AML-193 (cell line): ENCODE measurements at places on chromosomes 3 and 15.

GRCh38 chr3:72560846-72561675, 287.2 kb downstream of the SHQ1 start:
- no peak for DNase-seq

DNA sequence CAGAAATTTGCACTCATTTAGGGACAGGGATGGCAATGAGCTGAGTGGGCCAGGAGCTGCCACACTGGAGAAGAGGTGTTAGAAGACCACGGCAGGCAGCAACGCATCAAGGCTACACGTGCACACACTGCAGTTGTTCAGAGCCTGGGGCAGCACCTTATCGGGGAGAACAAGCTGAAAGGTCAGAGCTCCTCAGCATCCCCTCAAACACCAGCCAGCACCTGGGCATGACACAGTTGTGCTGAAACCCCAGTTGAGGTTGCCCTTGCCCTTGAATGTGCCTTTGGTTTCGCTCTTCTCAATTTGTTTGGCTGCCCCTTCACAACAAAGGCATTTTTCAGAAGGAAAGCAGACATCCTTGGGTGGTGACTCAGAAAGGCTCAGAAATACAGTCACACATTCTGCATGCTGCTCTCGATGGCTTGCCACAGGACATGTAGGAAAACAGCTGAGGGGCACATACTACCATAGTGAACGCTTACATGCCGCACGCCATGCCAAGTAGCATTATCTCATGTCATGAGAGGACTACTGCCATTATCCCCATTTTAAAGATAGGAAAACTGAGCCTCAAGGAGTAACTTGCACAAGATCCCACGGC, 57.6 kb downstream of the ST8SIA2 start:
- DNase-seq = no peak

DNA sequence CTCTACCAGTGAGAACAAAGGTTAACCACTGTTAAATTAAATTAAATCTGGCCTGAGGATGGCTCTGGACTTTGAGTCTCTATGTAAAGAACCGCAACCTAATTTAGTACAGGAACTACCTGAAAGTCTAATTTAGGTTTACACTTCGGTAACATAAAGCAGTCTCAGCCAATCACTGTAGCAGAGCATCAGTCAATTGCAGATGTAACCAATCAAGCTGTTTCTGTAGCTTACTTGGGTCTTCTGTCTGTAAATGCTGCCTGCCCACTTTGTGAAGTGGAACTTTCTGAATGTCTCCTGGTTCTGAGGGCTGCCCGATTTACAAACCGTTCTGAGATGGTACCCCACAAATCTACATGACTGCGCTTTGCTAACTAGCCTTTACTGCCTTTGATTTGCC, 39.1 kb upstream of the RASGRP1 start:
- DNase-seq = no peak

DNA sequence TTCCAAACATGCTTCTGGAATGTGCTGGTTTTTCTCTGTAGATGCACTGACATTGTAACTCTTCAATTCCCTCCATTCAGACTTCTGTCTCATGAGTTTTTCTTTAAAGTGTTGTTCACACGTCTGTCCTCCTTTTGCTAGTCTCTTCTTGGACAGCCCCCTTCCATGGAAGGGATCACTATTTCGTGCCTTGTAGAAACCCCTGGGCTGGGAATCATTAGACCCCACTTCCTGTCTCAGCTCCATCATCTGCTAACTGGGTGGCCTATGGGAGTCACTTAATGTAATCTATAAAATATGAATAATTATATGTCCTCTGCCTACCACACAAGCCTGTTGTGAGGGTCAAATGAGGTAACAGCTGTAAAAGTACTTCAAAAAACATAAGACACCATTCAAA, 110.6 kb downstream of the THSD4 start:
- no peak for DNase-seq

DNA sequence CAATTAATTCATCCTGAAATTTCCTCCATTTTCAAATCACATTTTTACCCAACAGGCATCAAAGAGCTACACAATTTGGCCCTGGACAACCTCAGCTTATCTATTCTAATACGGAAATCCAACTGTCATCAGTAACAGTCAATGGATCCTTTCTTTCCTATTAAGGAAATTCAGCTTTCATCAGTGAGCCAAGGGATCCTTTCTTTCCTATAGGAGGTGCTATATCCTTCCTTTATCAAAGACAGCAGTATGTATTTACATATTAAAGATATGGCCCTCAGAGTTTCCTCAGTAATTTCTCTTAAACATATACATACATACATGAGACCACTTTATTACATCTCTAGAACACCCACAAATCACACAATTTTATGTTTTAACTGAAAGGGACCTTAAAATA, 10.1 kb downstream of the DHX36 start:
- no peak for DNase-seq
